ENCODE measurements at places on chromosomes 1 and 21.

- DNase-seq: no peak
These were observed 295.9 kb upstream of the ADGRL4 start for GRCh38 chr1:79302380-79302930.

DNA sequence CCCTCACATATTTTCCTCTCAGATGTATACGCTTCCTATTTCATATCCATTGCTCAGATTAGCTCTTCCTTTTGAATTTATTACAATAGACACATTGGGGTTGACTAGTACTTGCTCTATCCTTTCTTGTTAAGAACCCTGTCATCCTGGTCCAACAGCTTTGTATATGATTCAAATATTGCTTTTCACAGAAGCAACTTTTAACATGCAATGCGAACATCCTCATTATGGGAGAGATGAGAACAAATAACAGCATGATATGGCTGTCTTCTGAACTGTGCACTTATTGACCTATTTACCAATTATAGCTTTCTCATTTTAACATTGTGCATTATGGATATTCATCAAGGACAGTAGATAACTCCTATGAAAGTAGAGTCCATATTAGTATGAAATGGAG lies 510.8 kb downstream of the PTPRC start:
- no peak for DNase-seq

DNA sequence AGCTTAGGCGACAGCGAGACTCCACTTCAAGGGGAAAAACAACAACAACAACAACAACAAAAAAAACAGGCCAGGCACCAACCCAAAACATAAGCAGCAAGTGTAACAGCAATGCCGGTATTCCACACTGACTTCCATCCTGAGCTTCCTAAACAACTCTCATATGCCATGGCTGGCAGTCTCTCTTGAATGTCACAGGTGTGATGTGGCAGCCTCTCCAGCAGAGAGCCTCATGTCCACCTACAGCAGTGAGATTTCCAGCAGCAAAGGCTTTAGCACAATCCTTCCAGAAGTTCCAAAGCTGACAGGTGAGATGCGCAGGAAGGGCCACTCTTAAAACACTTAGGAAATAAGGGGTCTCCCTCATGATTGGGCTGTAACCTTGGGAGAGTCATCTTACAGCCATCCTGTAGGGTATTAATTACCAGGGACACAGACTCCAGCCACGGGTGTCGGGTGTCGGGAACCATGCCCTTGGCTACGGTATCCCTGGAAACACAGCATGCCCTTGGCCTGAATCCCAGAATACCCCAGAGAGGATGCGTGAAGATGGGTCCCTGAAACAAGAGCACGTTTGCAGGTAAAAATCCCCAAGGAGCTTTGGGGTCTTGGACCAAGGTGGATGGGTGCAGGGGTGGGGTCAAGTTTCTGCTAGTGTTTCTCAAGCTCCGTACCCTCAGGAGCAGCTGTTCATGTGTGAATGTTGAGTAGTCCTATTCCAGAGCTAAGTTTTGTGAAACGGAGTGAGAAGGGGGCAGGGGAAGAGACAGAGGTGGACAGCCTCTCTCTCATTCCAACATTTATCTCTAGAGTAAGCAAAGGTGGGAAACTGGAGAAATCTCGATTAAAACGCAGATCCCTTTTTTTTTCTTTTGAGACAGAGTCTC lies 31.4 kb downstream of the CLSTN1 start:
- no peak for DNase-seq

DNA sequence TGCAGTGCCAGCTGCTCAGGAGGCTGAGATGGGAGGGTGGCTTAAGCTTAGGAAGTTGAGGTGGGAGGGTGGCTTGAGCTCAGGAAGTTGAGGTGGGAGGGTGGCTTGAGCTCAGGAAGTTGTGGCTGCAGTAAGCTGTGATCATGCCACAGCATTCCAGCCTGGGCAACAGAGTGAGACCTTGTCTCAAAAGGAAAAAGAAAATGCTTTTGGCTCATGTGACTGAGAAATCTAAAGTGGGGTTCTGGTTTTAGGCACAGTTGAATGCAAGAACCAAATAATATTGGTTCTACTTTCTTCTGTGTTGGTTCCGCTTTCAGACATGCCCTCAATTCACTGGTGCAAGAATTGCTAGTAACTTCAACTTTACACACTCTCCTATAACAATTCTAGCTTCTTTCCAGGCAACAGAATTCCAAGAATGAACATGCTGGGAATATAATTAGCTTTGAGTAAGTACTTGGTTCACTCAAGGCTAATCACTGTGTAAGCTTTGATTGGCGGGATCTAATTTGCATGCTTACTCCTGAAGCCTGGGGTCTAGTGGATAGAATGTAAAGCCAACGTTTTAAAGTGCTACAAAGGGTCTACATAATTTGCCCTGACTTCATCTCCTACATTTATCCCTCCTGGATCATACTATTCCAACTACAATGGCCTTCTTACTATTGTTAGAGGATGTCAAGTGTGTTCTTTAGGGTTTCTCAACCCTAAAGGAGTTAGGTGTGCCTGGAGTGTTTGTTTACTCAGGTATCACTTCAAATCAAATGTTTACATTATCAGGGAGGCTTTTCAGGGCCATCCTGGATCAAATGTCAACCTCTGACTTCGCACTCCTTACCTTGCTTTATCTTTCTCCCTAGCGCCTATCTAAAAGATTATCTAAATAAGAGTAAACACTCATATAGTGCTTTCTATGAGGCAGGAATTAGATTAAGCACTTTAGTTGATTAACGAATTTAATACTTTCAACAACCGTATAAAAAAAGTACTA lies 115.1 kb downstream of the SLC16A1 start:
- peak; percentile 52 for DNase-seq

DNA sequence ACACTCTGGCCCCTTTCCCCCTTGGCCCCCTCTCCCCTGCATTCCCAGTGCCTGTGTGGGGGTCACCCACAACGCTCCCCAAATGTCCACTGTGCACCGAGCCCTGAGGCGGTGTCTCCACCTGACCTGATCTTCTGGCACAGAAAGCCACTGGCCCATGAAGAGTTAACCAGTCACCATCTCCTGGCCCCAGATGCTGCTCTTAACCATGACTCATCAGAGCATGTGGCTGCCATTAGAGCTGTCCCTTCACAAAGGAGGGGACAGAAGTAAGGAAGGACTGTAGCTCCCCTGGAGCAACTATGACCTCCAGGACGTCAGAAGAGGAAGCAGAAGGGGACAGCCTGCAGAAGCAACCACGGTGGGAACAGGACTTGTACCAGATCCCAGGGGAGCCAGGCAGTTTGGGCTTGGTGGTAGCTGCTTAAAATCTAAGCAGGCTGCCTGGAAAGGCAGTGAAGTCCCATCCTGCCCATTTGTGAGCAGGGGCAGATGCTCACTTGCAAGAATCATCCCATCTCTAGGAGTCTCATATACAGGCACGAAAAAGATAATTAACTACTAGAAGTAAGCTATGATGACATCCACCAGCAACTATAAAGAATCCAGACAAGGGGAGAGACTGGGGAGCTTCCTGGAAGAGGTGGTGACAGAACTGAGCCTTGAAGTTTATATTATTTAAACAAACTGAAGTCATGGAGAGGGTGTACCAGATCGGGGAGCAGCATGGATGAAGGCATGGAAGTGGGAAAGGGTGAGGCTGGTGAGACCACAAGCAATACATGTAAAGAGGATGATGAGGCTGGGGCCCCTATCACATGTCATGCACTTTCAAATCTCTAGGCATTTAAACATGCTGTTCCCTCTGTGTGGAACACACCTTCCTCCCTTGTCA lies 1.1 kb upstream of the TTC39A start:
- peak; percentile 26 for DNase-seq

GRCh38 chr1:116899529-116899928 lies 10.2 kb upstream of the PTGFRN start:
- DNase-seq: no peak

DNA sequence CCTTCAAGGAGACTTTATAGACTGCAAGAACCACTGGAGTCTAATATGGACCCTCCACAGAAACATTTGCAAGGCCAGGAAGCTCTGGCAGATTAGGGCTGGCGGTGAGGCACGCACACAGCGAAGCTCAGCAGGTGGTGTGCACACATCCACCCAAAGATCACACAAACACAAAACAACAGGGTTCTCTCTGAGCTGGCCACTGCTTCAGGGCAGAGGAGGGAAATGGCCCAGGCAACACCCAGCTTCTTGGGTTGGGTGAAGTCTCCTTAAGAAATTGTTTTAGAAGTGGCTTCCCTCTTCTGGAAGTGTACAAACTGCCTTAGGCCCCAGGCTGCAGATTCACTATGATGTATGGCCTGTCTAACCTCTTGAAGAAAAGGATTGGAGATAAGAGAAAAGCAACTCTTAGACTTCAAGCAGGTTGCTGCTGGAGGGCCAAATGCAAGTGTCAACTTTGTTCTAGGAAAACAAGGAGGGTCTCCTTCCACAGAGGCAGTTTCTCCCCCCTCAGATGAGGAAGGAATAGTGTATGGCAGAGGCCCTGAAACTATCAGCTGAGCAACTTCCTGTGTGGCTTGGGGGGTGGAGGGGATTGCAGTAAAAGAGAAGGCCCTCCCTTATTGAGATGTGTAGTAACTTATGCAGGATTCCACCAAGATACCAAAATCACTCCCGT lies 2.0 kb downstream of the RCSD1 start:
- no peak for DNase-seq

- no peak for DNase-seq
These were observed 18.2 kb downstream of the MYOM3 start for GRCh38 chr1:24093732-24094131.

DNA sequence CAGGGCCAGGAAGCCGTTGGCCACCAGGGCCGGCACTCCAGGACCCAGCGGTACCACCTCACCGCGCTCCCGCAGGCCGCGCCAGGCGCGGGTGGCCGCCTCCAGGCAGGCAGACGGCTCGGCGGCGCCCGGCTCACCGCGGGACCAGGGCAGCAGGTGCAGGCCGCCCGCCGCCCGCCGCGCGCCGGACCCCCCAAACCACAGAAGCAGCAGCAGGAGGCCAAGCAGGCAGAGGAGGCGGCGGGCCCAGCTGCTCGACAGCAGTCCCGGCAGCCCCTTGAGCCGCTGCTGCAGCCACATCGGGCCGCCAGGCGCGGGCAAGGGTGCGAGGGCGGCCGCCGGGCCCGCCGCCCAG lies 312 bp downstream of the KIAA2013 start:
- no peak for DNase-seq

DNA sequence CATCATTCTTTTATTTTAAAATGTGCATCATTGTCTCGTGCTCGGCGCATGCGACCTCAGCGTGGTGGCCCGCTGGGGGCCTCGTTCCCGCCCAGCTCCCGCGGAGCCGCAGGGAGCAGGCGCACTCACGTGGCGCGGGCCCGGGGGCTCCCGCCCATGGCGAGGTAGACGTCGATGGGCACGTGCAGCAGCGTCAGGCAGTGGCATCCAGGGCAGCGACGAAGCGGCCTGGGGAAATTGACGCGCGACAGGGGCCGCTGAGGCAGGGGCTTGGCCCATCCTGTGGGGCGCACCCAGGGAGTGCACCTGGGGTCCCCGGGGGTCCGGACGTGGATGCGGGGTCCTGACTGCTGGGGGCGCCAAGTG lies 994 bp downstream of the FAM229A start:
- DNase-seq: no peak

DNA sequence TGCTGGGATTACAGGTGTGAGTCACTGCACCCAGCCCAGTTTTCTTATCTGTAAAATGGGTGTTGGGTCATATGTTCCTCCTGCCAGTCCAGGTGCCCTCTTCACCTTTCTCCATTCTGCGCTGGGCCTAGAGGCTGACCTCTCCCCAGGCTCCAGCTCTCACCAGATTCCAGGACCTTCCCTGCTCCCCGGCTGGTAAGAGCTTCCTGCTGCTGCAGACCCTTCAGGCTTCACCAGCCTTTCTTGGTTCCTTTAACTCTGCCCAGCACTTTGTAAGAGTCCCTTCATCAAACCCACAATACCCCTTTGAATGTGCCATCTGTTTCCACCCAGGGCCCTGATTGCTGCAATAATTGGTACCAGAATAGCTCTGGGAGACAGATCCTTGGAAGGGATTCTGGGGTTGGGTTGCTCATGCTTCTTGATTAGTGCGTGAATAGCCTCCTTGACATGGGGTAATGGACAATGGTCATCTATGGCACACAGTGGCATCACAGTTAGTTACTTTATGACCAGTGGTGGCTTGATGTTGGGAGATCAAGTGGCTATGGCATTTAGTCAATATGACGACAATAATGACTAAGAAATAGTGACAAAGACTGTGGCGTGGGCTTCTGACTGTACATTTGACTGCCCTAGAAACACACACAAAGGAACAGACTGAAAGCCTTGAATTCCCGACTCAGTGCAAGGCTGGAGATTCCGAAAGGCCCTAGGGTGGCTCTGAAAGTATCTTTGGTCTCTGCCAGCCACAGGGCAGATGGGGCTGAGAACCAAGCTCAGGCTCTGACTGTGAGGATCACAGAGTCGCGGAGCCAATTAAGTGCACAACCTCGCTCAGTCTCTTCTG lies 67.3 kb downstream of the SLC9A1 start:
- no peak for DNase-seq

- no peak for DNase-seq
These were observed 17.7 kb downstream of the HIPK1 start for GRCh38 chr1:113946678-113947387.

Data from retinal pigment epithelial cell (primary cell).